ENCODE measurements at places on chromosomes 3 and 15.
A peak's percentile ranks its signal among the peaks of the same experiment; 100 is the strongest.

GRCh38 chr3:156542101-156543042 is 12.5 kb downstream of the SSR3 start:
- DNase-seq = no peak

DNA sequence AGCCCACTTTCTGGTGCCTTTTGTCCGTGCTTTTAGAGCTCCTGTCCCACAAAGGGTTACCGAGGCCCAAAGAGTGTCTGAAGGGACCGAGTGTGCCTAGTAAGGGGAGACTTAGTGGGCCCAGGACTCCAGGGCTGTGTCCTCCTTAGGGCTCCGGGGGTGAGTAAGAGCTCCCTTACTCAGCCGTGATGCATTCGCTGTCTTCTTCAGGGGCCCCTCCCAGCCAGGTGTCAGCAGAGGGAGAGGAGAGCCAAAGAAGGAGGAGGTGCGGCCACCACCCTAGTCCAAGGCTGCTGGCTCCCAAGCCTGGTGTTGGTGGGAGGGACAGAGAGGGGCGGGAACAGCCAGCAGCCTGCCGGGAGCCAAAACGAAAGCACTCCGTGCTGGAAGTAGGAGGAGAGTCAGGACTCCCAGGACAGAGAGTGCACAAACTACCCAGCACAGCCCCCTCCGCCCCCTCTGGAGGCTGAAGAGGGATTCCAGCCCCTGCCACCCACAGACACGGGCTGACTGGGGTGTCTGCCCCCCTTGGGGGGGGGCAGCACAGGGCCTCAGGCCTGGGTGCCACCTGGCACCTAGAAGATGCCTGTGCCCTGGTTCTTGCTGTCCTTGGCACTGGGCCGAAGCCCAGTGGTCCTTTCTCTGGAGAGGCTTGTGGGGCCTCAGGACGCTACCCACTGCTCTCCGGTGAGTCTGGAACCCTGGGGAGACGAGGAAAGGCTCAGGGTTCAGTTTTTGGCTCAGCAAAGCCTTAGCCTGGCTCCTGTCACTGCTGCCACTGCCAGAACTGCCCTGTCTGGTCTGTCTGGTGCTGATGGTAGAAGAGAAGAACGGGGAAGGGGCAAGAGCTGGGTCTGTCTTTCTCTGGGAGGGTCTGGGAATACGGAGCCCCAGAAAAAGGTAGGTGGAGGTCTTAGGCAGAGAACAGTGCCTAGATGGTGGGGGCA is at the start of gene IL17RC:
Gene IL17RC (plus strand): TSS at position 365 of the 947 bp plus-strand sequence. CDS start 218 bp downstream, at position 583.
- peak; percentile 73 for DNase-seq

DNA sequence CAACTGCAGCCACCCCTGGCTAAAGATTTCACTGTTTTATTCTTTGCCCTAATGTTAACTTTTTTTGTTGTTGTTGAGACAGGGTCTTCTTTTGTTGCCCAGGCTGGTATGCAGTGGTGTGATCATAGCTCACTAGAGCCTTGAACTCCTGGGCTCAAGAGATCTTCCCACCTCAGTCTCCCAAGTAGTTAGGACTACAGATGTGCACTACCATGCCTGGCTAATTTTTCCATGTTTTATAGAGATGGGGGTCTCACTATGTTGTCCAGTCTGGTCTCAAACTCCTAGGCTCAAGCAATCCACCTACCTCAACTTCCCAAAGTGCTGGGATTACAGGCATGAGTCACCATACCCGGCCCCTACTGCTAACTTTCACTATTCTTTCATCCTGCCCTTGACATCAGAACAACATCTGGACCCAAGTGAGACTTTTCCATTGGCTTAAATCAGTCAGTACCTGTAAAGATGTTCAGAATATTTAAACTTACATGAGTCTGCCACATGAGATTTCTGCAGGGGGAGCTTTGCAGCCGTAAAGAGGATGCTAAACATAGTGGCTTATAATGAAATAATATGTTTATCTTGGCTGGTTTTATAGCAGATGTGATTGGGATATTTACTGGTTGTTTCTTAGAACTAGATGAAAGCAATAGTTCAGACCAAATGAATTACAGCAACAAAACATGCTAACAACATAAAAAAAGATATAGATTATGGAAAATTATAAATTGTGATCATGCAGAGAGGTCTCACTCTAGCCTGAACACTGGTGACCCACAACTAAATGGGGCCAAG is 73.6 kb downstream of the HMG20A start:
- DNase-seq = no peak

- DNase-seq = no peak
Observed at GRCh38 chr3:88809993-88810392, 297.4 kb upstream of the EPHA3 start.

- DNase-seq = no peak
Observed at GRCh38 chr3:31053299-31053698, 158.8 kb upstream of the GADL1 start.

DNA sequence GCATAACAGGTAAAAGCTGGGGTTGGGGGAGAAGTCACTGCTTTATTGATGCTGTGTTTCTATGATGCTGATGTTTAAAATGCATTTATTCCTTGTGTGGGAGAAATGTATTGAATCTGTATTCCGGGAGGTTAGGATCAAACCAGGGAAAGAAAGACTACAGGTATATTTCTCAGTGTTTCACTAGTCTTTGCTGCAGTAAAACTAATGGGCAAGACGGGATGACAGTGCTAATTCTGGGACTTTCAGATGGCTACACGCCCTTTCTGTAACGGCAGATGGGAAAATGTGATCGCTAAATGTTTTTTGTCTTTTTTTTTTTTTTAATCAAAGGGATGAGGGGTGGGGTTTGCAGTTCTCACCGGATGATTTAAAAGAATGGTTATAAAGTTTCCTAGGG is 393 bp downstream of the CNTN6 start:
- no peak for DNase-seq

GRCh38 chr15:96992817-96993216 is 662.3 kb downstream of the NR2F2 start:
- no peak for DNase-seq

GRCh38 chr3:141724186-141724585 is 13.9 kb upstream of the RNF7 start:
- DNase-seq = no peak

DNA sequence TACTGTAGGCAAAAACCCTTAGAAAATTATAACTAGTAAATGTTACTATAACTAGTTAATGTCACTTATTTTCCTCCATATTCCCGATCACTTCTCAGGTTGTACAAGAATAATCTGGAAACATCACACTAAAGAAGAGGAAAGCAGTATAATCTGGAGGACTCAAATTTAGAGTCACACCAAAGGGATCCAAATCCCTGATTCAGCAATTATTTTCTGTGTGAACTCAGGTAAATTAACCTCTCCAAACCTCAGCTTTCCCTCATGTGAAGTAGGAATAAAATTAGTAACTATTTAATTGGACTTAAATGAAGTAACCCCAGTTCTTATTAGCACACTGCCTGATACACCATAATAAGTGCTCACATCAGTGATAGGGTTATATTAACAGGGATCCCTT is 170.1 kb upstream of the NECTIN3 start:
- no peak for DNase-seq

DNA sequence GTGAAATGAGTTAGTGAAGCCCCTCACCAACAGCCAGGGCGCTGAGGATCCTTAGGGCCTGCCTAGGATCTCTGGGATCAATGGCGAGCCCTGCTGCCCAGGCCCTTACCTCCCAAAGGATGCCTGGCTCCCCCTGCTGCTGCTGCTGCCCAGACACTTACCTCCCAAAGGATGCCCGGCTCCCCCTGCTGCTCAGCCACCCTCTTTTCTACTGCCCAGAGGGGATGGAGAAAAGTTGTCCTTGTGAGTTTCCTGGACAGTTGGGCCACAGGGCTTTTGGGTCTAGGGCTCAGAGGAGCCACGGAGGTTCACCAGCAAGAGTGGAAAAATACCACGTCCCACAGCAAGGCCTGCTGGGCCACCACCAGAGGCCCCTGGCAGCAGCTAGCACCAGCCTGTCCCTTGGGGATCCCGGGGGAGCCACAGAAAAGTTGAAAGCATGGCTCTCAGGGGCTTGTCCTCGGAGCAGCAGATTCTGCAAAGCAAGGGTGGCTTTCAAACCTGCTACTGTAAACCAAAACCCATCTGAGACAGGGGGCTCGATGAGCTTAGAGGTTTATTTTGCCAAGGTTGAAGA is 59.4 kb downstream of the SLC6A6 start:
- DNase-seq = peak; percentile 12

- DNase-seq = no peak
Observed at GRCh38 chr3:195101001-195101583, 169.9 kb downstream of the XXYLT1 start.

GRCh38 chr15:82543160-82543559 is 2.9 kb upstream of the RPS17 start:
- no peak for DNase-seq

GRCh38 chr3:3038201-3038991 is 71.8 kb downstream of the IL5RA start:
- DNase-seq = no peak

DNA sequence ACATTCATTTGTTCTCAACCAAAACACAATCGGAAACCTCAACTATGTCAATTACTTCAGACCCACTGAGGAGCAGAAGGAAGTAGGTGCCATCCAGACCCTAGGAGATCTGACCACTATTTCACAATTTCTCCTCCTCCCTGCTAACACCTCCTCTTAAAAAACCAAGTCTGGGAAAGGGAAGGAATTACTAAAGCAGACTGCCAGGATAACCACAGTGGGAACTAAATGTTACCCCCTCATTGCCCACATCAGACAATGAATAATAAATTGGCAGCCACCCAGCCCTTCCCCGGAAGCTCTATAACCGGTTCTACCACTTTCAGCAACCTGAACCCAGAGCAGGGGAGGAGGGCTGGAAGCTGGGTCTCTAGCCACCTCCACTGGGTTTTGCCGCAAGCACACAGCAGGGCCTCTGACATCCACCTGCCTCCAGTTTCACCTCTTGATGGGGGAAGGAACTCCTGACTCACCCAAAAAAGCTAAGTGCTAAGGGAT is 17.6 kb downstream of the C15orf62 start:
- DNase-seq = no peak

DNA sequence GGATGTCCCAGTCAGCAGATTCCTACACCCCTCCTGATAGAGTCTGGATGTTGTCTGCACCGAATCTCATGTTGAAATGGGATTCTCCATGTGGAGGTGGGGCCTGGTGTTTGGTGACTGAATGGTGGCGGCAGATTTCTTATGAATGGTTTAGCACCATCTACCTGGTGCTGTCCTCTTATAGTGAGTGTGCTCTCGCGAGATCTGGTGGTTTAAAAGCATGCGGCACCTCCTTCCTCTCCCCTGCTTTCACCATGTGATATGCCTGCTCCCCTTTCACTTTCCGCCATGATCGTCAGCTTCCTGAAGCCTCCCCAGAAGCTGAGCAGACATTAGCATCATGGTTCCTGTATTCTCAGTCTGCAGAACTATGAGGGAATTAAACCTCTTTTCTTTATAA is 135.2 kb upstream of the SLC6A11 start:
- no peak for DNase-seq

DNA sequence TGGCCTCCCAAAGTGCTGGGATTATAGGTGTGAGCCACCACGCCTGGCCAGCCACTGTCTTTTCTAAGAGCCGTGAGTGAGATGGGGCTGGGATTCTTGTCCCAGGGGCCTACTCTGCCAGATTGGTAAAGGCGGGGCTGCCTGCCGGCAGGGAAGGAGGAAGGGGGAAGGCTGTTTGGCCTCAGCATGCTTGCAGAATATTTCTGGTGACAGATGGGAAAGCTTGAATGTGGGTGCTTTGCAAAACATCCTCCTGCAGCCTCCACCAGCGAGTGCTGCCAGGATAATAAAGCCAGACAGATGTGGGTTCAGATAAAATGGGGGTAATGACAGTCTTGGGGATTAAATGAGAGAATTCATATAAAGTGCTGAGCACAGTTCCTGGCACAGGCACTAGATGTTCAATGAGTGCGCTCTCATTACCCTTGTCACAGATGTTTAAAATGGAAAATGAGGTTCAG is 19.8 kb upstream of the ACOX2 start:
- DNase-seq = peak; percentile 49

- no peak for DNase-seq
Observed at GRCh38 chr15:88605189-88606069, 15.7 kb upstream of the AEN start.

GRCh38 chr3:71548705-71549384 is 34.7 kb downstream of the FOXP1 start:
- no peak for DNase-seq

DNA sequence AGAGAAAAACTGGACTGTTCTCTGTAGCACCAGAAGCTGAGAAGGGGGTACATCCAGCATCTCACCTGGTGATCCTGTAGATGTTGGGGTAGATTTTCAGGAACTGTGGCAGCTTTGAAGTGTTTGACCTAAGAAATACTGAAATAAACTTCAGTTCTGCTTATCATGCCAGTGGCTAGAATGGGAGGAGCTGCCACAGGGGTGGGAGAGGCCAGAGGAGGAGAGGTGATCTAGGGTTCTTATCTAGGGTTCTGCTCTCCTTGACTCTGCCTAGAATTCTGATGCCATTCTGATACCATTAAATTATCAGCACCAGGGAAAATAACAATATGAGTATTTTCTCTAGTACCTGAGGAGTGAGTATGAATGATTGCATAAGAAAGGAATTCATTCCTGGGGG is 10.2 kb upstream of the CPOX start:
- no peak for DNase-seq

DNA sequence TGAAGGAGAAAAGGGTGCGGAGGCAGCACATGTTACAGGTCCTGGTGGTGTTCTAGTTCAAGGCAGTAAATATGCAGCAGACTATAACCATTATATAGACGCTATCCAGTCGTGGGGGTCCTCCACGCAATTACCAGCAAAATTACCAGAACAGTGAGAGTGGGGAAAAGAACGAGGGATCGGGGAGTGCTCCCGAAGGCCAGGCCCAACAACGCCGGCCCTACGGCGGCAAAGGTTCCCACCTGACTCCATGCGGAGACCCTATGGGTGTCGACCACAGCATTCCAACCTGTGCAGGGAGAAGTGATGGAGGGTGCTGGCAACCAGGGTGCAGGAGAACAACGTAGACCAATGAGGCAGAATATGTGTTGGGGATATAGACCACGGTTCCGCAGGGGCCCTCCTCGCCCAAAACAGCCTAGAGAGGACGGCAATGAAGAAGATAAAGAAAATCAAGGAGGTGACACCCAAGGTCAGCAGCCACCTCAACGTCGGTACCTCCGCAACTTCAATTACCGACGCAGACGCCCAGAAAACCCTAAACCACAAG is 89.0 kb upstream of the TPM1 start:
- no peak for DNase-seq

DNA sequence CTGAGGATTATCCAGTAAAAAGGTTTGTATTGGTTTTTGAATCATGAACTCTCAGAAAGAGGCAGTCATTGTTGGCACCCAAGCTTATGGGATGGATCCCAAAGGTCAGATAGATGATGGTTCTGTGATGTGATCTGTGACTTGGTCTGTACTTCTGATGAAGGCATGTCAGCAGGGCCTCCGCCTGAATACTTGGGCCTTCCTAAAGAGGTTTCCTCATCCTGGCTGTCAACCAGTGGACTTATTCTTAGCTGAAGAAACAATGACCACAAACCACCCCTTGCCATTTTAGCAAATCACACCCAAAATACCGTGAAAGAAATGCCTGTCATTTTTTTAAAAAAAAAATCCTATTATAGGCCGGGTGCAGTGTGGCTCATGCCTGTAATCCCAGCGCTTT is 48.2 kb upstream of the SLC9A9 start:
- no peak for DNase-seq
